ENCODE measurements at places on chromosomes 4 and X.
A peak's percentile ranks its signal among the peaks of the same experiment; 100 is the strongest.

- no peak for DNase-seq
These were observed 79.8 kb downstream of the CLCN5 start for GRCh38 chrX:50002067-50002714.

DNA sequence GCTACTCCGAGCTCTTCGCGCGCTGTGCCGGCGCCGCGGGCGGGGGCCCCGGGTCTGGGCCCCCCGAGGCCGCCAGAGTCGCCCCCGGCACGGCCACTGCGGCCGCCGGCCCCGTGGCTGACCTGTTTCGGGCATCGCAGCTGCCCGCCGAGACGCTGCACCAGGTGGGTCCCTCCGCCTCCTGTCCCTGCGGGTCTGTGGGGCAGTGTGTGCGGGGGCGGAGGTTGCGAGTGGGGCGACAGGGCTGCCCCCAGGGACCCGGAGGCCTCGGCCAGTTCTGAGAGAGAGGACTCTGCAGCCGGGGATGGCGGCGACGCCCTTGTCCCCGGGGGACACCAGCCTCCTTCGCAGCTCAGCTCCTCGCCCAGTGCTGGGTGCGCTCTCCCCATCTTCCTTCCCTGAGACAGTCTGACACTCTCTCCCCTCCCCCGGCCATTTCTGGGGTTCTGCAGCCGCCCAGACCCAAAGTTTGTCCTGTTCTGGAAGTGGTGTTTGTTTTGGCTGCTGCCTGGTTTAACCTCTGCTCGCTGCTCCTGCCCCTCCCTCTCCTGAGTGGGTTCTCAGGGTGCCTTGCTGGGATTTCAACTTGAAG lies 609 bp downstream of the REPS2 start:
- no peak for DNase-seq

DNA sequence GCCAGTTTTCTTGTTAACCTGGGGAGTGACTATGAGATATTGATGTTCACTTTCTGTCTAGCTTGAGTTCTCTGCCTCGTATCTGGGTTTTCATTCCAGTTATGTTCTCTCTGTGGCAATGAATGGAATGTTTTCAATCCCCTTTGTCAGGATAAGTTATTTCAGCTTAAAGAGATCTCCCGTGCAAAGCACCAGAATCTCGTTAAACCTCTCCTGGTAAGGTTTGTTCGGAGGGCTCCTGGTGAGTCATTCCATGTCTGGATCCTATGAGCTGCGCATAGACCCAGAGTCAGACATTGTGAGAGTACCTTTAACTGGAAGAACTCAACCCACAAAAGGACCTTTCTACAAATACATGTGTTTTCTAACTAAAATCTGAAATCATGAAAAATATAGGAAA lies 51.0 kb downstream of the KDR start:
- DNase-seq, result no peak

DNA sequence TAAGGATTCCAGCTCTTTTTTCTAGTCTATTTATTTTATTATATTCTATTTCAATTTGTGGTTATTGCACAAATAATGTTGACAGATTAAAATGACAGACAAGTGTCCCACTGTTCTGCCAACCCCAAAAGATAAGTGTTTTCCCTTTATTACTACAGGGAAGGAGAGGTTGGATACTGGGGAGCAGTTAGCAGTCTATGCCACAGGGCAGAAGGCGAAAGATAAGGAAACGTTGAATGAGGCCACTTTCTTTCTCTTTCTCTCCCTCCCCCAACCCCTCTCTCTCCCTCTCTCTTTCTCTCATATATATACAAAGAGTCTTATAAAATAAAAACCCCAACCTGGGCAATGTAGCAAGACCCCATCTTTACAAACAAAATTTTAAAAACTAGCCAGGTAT lies 31.6 kb downstream of the SLC9A6 start:
- no peak for DNase-seq

- DNase-seq, result peak; percentile 13
These were observed 337.7 kb downstream of the BMPR1B start for GRCh38 chr4:95095348-95095974.

GRCh38 chr4:65646136-65646535 lies 24.2 kb downstream of the EPHA5 start:
- no peak for DNase-seq

- no peak for DNase-seq
These were observed 137.3 kb downstream of the MGST2 start for GRCh38 chr4:139802931-139803330.

DNA sequence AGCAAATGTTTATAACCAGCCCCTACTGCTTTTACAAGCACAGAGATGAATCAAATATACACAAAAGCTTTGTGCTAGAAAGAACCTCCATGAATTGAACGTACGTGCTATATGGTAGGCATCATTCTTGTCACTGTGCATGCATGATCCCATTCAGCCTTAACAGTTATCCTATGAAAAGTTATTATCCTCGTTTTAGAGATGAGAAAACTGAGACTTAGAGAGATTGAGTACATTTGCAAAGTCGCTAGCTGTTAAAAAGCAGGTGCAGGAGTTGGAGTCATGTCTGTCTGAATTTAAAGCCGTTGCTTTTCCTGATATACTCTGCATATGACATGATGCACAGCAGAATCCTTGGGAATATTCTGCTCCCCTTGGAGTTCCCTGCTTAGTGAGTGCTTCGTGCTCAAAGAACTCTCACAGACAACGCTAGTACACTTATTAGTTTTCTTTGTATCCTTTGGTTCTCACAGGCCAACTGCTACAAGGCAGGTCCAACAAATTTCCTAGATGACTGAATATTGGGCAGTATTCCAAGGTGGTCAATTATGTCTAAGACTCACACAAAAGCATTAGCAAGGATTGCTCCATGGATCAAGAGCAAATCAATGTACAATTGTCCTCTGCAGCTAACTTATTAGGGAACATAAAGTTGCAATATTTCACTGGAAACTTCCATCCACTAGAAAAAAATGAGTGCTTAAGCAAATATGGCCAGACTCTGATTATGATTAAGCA lies 42.8 kb upstream of the TRIM2 start:
- no peak for DNase-seq

DNA sequence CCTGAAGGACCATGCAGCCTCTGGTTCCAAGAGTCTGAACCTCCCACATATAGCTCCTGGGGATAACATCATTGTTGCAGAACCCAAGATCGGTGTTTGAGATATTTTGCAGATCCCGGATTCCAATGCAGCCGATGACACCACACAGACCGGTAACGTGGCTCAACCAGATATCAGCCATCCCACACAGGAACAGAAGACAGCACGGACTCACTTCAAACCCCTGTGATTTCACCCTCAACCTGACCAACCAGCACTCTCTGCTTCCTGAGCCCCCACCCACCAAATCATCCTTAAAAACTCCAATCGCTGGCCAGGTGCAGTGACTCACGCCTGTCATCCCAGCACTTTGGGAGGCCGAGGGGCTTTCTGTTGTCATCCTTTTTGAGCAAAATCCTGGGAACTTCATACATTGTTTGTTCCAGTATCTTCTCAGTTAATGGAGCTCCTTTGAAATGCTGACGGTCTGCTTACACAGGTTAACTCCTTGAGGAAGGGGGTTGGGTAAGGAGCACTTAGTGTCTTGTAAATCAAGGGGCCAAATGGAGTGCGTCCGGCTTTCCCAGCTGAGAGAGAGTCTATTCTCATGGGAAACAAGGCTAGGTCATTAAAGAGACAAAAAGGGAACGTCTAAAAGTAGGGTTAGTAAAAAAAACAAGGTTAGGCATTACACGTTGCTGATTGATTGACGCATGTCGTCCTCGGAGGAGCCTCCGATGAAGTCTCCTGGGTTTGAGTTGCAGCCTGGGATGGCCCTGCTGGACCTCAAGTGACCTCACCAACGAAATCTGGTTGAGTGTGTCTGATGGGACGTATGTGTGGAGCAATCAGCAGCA lies 230.4 kb downstream of the CRLF2 start:
- no peak for DNase-seq

GRCh38 chrX:42530027-42530426 lies 247.9 kb downstream of the PPP1R2C start:
- DNase-seq, result no peak

DNA sequence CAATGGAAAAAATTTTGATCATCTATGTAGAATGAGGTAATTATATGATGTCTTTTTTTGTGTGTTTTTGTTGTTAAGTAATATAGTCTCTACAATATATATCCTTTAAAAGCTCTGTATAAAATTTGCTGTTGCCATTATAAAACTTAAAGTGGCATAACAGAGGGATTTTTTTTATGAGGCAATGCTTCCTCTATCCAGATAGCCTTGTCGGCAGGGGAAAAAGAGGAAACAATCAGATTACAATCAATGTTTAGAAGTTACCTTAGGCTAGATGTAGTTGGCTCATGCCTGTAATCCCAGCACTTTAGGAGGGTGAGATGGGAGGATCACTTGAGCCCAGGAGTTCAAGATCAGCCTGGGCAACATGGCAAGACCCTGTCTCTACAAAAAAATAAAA lies 86.8 kb downstream of the DIAPH2 start:
- DNase-seq, result no peak

DNA sequence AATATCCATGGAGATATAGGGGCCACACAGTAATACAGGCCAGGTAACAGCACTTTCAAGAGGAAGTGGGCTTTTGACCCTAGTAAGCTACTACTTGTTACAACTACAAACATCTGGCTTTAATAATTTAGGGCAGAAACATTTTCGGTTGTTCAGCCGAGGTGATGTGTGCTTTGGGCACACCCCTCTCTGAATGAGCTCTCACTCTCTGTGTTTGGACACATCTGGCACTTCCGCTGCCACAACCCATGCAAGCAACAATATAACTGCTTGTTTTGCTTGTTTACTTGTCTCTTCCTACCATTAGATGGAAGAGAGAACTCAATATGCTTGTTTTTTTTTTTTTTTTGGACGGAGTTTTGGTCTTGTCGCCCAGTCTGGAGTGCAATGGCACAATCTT lies 277.2 kb downstream of the HS3ST1 start:
- DNase-seq, result no peak

DNA sequence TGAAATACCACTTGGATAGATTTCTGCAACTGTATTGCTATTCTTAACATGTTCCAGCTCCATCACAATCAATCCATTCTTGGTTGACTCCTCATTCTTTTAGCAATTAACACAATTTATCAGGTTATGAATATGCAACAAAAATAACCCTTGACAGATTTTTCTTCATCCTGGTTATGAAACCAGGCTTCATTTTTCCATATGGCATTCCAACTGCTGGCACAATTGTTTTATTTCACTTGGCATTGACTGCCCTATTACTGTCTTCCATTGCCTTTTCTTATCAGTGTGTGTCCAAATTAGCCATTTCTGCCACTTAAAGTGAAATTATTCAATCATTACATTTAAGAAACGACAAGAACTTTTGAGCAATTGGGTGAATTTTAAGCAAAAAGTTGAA lies 388.8 kb upstream of the EPHA5 start:
- DNase-seq, result no peak

DNA sequence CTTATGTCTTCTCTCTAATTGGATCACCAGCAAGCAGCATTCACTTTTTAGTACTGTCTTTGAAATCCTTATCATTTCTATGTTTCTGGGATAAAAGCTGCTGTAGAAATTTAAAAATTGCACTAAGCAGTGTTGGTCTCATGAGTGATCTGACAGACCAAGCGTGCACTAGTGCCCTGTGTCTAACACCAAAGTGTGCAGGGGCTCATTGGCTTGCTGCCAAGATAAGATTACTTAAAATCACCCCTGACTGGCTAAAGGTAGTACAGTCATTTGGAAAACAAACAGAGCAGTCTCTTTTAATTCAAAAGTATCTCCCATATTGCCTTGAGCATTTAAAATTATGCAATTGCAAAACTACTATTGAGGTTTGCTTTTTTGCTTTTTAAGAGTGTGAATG lies 304.6 kb downstream of the ARAP2 start:
- DNase-seq, result no peak

DNA sequence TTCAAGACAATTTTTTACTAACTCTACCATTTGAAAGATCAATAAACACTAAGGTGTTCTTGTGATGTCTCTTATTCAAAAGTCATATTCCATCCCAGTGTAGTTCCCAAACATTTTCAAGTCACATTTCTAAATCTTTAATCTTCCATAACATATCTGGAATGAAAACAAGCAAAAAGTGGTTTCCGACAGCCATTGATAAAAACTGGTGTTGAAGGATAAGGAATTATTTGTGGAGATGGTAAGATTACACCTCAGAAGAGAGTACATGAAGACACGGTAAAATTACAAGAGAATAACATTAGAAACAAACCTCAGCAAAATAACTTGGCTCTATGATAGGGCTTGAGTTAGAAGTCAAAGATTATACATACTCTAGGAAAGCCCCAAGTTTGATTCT lies 4.3 kb downstream of the CHIC2 start:
- DNase-seq, result no peak

- DNase-seq, result no peak
These were observed 292.9 kb downstream of the SPIN4 start for GRCh38 chrX:63058204-63058603.

DNA sequence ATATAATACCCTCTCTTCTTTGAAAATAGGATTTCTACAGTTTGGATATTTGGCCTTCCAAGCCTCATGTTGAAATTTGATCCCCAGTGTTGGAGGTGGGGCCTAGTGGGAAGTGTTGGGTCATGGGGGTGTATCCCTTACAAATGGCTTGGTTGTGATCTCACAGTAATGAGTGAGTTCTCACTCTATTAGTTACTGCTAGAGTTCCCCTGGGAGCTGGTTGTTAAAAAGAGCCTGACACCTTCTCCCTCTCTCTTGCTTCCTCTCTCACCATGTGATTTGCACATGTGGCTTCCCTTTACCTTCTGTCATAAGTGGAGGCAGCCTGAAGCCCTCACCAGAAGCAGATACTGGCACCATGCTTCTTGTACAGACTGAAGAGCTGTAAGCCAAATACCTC lies 73.9 kb downstream of the HDAC8 start:
- no peak for DNase-seq

DNA sequence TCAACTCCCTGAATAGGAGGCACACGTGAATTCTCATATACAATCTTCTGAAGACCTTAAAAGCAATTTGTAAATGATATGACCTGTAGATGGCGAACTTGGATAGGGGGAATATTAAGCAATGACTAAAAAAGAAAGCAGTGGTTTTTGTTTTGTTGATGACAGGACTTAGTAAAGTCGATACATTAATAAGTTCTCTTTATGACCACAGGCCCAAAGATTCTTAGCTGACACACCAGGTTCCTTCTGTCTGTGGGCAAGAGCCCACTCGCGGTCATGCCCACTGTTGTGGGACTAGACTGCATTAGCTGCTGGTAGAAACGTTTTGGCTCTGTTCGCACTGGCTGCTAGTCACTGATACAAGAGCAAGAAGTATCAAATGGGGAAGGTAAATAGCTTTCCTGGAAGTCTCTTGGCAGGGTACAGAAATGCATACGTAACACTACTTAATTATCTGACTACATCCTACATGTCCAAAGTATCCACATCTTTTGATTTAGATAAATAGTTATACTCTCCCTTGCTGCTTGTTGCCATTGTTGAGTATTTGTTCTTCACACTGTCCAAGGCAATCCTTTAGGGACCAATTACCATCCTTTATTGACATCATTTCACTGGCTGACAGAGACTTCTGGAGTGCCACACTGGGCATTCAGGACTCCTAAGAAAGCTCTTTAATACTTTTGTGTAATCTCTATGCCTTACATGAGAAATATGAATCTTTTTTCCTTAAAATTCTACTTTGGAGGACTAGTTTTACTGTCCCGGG lies 31.0 kb downstream of the ALPK1 start:
- DNase-seq, result peak; percentile 33
